Stimulated activated CD8-positive, alpha-beta memory T cell treated with anti-CD3 and anti-CD28 coated beads, Interleukin-4, amount 100 ng/mL, for 1 hour (primary cell): ENCODE measurements at places on chromosomes 4 and X.
A peak's percentile ranks its signal among the peaks of the same experiment; 100 is the strongest.

GRCh38 chrX:133786382-133786781, 199.0 kb downstream of the GPC3 start:
- no peak for DNase-seq

- no peak for DNase-seq
Measured at GRCh38 chr4:152115794-152116193, 355.0 kb upstream of the GATB start.

DNA sequence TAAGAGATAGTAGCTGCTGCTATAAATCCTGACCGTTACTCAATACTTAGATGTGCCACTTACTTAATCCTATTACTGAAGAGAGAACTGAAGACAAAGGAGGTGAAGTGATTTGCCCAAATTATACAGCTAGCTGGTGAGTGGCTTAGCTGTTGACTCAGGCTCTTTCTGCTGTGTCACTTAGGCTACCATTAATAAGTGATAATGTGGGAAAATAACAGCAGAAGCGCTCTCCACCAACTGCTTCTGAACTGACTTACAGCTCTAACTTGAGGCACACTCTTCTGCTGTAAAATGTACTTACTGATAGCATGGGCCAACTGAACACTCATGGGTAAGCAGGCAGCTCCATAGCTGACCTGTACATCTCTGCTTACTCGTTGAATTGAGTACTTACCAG, 7.5 kb upstream of the KLHL5 start:
- DNase-seq = no peak

GRCh38 chr4:102625232-102625930, 124.2 kb downstream of the NFKB1 start:
- no peak for DNase-seq

- DNase-seq = peak; percentile 53
Measured at GRCh38 chrX:70433848-70434351, 10.7 kb upstream of the DLG3 start.

- no peak for DNase-seq
Measured at GRCh38 chrX:19912-20571, 261.1 kb upstream of the PLCXD1 start.

DNA sequence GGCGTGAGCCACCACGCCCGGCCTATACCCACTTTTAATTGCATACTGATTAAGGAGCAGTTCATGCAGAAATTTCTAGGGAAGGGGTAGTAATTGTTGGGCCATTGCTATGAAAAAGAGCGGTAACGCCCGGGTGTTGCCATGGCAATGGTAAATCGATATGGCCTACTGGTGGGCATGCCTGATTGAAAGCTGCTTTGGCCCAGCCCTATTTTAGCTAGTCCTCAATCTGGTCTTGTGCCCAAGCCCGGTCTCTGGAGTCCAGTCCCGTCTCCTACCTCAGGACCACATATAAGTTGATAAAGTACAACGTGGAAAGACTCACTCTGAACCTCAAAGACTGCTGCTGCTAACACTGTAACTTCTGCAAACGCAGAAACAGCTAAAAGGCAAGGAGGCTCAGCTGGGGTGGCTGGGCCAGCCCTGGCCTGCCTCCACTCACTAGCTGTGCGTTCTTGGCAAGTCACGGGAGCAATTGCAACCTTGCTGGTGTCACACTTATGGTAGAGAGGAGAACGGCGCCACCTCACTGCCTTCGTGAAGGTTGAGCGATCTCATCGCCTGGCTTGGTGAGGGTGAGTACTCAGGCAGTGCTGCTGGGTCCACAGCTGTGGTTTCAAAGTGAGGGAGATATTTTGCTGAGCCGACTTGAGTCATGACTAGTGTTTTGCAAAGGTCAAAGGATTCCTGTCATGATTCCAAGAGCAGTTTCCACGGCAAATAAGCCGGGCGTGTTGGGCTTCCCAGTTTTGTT, 57.0 kb upstream of the GRPEL1 start:
- no peak for DNase-seq

DNA sequence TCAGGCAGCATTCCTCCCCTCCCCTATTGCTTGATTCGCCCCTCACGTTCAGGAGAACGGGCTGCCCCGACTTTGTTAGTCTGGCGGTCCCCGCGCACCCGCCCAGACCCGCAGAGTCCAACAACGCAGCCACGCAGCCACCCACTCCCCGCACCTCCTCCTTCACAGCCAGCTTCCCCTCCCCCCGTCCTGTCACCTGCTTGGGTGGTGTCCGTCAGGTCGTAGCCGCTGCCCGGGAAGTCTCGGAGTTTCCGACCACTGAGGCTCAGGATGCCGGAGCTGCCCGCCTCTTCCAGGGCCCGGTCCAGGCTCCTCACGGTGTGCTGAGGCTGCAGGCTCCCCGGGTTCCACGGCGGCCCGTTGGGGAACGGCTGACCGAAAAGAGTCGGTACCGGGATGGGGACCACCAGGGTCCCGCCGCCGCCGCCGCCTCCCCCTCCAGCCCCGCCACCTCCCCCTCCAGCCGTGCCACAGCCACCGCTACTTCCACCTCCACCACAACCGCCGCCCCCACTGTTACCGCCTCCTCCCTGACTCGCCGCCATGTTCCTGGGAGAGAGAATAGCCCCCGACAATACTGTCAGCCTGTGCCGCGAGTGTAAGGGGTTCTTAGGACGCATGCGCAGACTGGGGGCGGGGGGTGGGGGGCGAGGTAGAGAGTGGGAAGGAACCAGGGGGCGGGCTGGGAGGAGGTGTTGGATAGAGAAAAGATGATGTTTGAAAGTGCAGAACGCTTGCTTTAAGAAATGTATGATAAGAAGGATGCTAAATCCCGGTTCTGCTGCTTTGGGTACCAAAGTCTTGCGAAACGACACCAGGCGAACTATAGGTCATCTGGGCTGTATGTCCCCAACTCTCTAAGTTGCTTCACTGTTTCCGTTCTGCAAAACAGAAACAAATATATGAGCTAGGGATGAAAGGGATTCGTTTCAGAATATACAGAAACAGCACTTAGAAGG, at the start of gene LRCH2:
Gene LRCH2, minus strand, starts transcription at position 600 of the 959 bp plus-strand sequence. Its CDS starts 55 bp downstream, at position 545.
- DNase-seq = no peak

- no peak for DNase-seq
Measured at GRCh38 chr4:143225167-143225566, 40.5 kb downstream of the USP38 start.

DNA sequence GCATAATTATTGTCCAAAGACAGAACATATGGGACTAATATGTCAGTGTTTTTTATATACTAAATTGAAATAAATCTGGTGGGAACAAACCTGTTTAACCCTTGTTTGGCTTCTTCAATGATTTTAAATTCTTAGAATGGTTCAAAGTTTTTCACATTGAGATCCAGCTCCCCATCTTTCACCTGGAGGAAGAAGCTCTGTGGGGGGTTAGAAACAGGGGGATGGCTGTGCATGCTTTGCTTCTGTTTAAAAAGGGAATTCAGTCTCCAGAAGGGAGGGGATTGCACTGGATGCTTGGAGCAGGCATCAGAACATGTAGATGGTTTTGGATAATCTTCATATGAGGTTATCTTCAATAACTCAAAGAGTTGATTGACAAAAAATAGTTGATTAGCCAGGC, 72.1 kb downstream of the GALNT7 start:
- DNase-seq = no peak

DNA sequence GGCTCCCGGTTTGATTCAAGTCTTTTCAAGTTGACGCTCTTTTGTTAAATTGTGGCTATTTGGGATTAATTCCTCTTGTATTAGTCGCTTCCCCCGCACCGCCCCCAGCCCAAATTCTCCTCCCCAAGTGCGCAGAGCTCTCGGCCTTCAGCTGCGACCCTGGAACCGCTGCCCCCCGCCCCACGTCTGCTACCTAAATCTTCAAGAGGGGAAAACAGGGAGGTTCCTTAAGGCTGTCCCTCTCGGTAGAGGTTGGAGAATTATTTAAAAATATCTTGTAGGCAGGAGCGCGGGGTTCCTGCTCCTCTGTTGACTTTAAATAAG, 860 bp upstream of the RPS6KA3 start:
- no peak for DNase-seq

DNA sequence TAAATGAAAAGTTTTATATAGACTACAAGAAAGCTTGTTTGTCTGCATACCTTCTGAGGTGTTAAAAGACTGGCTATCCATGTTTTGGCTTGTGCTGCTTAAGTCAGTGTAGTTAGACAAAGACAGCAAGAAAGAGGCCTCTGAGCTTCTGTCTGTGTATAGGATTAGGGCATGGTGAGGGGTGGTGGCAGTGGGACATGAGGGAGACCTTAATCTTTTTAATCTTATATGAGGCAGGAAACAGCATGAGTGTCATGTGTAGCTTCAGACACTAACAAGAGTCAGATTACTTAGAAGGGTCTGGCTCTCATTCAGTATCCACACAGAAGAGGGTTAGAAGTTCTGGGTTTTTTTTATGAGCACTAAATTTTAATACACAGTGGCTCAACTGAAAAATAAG, 213.3 kb downstream of the GABRG1 start:
- DNase-seq = no peak

- DNase-seq = no peak
Measured at GRCh38 chr4:62865261-62865660, 1544.0 kb downstream of the TECRL start.

DNA sequence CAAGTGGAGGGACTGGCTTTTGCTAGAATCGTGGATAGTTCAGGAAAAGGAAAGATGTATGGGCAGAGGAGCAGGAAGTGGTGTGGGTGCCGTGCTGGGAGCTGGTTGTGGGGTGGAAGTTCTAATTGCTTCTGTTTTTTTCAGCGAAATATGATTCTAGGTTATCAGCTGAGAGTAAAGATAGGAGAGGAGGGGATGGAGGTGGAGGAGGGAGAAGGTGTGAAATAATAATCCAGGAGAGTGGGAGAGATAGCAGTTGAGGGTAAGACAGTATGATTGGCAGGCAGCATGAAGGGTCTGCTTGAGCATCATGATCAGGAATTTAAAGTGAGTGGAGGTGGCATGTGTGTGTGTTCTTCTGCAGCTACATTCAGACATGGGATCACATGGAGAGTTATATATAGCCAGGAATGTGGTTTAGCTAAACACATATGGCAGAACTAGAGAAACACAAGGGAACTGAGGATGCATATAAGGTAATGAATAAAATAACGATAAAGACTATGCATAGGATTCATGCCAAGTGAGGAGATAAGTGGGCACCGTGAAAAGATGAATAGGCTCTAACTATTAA, 133.7 kb downstream of the ANK2 start:
- no peak for DNase-seq

- DNase-seq = no peak
Measured at GRCh38 chrX:15194146-15194545, 75.7 kb downstream of the ASB9 start.

GRCh38 chr4:114911111-114911510, 202.3 kb downstream of the NDST4 start:
- DNase-seq = no peak

- DNase-seq = no peak
Measured at GRCh38 chr4:121934635-121935034, 17.2 kb downstream of the TRPC3 start.

- no peak for DNase-seq
Measured at GRCh38 chr4:120796271-120796670, 126.3 kb downstream of the PRDM5 start.

GRCh38 chrX:40266490-40267333, 169.0 kb upstream of the BCOR start:
- no peak for DNase-seq

DNA sequence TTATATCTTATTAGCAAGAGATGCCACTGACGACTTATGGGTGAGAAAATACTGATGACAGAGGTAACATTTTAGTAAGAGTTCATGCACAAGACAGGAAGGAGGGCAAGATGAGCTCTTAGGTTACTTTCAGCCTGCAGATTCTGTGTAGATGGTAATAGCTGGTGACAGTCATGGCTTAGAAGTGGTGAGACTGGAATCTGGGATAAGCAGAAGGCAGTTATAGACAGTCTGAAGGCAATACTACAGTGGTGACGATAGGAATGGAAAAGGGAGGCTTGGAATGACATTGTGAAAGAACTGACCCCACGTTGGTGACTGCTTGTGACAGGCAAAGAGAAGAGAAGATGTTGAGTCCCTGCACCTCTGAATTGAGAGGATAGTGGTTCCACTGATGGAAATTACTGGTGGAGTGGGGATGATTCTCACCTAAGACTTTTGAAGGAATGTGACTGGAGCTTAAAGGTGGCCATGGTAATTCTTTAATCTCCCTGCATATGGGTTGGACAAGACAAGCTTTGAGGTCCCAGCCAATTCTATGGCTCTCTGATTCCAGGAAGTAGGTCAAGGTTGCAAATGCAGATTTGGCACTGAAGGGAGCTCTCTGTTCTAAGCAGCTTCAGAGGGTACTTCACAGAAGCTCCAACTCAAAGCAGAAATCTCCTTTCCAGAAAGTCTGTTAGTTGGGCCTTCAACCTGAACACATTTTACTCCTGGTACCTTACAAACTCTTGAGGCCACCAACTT, 99.7 kb downstream of the RASL11B start:
- no peak for DNase-seq

GRCh38 chr4:168831585-168831918, 178.5 kb downstream of the CBR4 start:
- no peak for DNase-seq

DNA sequence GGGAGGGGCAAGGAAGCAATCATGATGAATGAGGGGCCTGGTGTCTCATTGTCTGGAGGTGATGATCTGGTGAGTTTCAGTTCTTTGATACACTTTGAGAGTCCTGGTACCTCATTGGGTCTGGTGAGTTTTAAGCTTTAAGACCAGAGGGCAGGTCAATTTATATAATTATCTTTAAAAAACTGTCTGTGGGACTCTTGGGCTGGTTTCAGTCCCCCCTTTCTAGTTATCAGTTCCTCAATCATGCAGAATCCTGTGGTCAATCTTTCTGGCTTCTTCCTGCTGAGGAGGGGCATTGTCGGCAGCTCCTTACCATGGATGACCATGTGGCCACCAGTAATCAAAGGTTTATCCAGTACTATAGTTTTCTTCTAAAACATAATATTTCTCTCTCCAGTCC, 789.1 kb downstream of the PCDH18 start:
- no peak for DNase-seq
